ENCODE measurements at places on chromosomes 4 and X.

DNA sequence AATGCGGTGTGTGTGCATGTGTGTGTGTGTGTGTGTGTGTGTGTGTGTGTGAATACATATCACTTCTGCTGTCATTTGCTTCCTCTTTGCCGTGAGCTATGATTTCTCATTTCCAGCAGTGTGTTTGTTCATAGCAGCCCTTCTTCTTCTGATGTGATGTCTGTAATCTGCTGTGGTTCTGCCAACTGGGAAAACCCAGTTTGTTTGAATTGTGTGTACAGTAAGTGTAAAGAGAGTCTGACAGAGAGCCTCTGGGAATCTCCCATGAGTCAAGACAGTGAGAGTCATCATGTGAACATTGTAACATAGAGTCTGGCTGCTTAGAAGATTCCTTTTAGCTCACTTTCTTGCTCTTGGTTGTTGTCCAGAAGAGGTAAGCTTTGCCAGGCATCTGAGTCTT is 8.4 kb upstream of the NWD2 start:
- DNase-seq = no peak

- DNase-seq = no peak
Observed at GRCh38 chrX:150365990-150366911, 3.1 kb downstream of the MAMLD1 start.

DNA sequence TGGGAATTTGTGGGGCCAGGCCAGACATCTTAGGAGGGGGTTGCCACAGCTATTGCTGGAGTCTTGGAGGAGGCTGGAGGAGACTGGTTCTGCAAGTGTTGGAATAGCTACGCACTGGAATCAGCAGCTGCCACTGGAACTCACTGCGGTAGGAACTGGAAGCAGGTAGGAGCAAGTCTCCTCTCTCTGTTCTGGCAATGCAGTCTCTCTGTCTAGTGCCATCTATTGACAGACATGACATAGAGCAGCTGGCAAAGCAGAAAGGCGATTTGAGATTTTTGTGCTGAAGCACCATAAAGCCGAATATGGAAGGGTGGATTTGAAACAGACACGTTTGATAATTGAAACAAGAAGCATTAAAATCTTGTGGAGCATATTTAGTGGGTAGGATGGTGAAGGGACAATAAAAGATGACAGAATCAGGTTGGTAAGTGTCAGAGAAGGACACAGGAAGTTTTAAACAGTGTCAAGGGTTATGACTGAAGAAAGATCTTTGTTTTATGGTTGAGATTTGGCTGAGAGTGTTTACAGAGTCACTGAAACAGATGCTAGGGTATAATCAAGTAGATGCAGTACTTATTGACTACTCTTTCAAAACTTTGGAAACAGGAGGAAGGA is 23.5 kb upstream of the SYNPO2 start:
- no peak for DNase-seq

- DNase-seq = no peak
Observed at GRCh38 chr4:1668488-1668840, 15.6 kb downstream of the FAM53A start.

GRCh38 chr4:122718281-122718680 is 14.2 kb upstream of the BBS12 start:
- DNase-seq = no peak

- DNase-seq = no peak
Observed at GRCh38 chr4:70463335-70463734, 8.7 kb upstream of the MUC7 start.

- DNase-seq = no peak
Observed at GRCh38 chr4:90183254-90183653, 56.1 kb downstream of the CCSER1 start.

DNA sequence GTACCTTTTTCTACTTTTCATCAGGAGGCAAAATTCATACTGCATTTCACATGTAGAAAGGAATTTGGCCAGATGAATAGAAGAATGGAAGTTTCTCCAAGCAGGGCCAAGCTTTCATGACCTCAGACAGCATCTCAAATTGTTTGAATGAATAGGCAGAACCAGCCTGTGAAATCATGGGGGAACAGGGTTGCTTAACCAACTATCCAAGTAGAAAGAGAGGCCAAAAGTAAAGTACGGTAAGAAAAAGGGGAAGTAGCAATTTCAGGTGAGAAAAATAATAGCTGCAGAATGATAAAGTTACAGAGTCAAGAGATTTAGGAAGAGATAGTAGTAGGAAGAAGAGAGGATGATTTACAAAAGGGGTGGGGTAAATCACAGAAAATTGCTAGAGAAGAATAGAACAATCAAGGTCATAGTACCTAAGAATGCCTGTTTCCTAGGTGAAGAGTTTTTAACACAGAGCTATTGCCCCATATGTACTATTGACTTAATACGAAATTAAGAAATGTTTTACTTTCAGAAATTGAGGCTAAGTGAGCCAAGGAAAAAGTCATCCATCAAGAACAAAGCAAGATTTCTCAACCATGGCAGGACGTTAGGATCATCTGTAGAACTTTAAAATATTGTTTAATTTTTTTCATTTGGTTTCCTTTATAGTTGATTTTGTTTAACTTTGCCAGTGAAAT is 177.1 kb upstream of the TET2 start:
- DNase-seq = peak; percentile 52

DNA sequence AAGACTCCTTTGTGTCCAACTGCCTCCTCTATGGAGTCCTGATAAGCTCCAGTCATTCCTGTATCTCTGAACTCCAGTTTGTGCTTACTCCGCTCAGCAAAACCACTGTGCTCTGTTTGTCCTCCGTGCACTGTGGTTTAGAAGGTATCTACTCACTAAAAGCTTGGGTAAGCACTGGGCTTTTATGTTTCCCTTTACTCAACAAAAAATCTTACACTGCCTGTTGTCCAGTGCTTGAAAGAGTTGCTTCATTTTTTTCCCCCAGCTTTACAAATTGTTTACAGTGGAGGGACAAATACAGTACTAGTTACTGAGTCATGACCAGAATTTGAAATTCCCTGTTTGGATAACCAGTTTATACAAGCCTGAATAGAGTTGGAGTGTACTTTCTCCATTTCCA is 545.3 kb upstream of the FAT1 start:
- DNase-seq = no peak

DNA sequence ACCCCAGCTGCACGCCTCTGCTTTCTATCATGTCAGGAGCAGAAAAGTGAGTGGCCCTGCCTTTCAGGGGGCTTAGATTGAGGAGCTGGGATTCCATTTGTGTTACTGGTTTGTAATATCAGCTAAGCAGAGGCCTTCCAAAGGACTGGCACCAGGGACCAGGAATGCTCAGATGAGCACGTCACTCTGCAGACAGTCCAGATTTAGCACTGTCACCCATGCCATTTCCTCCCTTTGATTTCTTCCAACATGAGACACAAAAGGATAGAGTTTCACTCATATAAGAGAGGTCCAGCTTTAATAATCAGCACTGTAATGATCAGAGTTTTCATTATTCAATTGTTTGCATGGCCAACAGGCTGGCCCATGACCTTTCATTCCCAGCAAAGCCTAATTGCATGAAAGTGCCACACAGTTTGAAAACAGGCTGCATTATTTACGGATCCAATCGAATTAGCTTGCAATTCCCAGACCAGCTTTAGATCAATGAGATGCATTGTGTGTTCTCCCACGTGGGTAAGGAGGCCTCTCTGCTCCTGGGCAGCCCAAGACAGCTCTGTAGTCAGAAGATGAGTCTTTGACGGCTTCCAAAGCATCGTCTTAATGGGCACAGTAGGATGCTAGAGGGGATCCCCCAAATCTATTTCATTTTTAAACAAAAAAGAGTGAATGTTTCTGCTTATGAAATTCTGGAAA is 9.8 kb upstream of the SLC2A9 start:
- DNase-seq = no peak

DNA sequence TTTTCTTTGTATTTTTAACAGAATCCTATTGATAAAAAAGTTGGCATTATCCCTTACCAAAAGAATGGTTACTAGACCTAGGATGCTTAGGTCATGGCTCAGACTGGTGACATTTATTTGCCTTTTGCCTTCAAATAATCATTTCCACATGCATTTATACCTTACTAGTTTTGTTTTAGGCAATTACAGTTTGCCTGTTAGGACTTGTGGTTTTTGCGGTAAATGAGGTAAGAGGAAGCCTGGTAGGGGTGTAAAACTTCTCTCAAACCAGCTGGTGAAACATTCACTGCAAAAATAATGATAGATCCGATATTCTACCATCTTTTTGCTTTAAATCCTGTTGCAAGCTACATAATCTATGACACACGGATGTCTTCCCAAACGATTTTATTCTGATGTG is 12.1 kb downstream of the LAMP2 start:
- no peak for DNase-seq

- no peak for DNase-seq
Observed at GRCh38 chr4:56768763-56769162, 52.7 kb downstream of the SPINK2 start.

DNA sequence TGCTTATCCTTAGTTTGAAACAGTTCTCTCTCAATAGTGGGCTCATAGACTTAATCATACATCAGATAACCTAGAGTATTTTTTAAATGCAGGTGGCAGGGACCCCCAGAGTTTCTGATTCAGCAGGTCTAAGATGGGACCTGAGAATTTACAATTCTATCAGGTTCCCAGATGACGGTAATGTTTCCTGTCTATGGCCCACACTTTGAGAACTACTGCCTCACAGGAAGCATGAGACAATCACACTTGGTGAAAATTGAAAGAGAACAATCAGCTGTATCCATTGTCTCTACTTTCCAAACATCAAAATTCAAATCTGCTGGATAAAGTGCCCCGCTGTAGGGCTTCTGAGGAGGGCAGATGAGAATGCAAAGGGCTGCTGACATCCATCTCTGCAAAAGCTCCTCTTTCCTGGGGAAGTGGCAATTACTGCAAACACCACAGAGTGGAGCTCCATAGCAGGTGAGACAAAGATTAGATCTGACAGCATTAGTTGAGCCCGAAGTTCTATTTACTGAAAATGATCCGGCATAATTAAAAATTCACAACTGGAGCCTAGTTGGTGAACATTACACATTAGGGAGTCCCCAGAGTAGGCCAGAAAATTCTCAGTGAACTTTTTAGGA is 187.8 kb upstream of the MBNL3 start:
- no peak for DNase-seq

- no peak for DNase-seq
Observed at GRCh38 chr4:54780149-54780495, 122.4 kb downstream of the KIT start.

- no peak for DNase-seq
Observed at GRCh38 chr4:113844369-113844768, 82.8 kb upstream of the CAMK2D start.

DNA sequence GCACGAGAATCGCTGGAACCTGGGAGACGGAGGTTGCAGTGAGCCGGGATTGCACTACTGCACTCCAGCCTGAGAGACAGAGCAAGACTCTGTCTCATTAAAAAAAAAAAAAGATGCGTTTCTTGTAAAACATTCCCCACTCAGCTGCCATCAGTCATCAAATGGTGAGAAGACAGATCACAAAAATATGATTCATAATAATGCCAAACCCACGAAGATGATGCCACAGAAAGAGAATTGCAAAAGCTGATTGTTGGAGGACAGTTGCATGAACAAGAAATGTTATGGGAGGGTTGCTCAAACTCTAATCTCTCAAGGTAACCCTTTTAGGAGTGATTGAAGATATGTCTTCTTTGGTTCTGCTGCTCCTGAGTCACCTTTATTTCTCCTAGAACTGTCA is 21.4 kb upstream of the SMIM14 start:
- no peak for DNase-seq

DNA sequence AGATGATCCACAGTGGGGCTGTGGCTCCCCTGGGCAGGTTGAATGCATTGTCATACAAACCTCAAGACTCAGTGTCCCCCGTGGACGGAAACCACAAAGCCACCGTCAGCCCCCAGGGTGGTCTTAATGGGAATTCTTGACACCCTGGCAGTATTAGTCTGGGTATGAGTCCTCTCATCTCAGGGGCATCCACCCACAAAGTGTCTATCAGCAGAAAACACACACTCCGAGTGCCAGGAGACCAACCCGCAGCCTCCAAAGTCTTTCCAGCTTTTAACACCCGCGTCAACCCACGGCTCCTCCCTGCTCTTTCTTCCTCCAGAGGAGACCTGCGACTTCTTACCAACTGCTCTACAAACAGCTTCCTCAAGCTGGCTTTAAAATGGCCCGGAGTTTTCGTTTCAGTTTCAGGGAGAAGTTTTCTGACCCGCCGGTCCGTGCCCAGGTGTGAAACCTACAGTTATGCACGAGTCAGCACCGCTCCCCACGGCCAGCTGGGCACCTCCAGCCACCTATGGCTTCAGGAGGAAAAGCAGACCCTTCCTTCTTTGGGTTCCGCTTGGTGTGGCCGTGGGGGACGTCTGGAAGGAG is 14.4 kb upstream of the ASMTL start:
- no peak for DNase-seq

GRCh38 chrX:130848763-130849162 is 54.2 kb downstream of the ENOX2 start:
- no peak for DNase-seq

DNA sequence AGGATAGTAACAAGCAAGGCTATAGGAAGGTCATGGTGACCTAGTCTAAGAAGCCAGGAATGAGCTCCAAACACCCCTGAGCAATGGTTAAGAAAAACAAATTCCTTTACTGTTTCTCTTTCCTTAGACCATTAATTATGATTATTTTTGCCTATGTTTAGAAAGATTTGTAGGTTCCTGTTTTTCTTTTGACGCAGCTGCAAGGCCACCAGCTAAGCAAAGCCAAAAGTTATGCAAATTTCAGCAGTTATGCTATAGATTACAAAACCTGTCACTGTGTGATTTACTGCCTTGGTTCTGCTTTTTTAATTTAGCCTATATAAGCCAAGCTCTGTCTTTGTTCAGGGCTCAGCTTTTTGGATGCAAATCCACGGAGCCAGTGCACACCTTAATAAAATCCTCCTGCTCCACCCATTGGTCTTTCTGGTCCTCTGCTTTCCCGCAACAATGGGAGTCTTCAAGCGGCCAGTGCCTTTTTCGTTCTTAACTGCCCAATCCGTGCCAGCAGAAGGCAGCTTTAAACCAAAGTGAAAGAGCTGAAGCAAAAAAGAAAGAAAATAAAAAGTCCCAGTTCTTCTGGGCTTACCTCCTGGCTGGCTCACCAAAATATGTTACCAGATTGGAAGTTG is 1.4 kb upstream of the CEP135 start:
- DNase-seq = peak; percentile 73

DNA sequence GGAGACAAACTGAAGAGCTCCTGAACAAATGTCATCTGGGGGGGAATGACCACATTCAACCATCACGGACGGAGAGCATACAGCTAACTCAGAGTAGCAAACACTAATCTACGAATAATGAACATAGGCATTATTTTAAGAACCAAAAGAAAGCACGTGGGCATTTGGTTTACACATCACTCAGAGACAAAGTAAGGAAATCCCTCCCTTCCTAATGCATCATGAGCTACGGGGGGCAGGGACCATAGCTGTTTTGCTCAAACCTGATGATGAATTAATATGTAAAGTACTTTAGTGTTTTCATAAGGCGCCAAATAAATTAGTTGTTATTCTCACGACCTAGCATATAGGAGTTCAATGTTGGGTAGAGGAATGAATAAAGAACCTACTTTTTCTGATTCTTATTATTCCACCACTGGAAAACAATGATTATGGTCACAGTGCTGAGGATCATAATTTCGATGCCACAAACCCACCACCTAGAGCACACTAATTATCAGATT is 11.7 kb upstream of the TMEM156 start:
- DNase-seq = peak; percentile 32

- no peak for DNase-seq
Observed at GRCh38 chrX:2183193-2183725, 317.5 kb downstream of the DHRSX start.

Measured in GM12878 (cell line).